RWPE1 (cell line): ENCODE measurements at places on chromosomes 3 and 15.

DNA sequence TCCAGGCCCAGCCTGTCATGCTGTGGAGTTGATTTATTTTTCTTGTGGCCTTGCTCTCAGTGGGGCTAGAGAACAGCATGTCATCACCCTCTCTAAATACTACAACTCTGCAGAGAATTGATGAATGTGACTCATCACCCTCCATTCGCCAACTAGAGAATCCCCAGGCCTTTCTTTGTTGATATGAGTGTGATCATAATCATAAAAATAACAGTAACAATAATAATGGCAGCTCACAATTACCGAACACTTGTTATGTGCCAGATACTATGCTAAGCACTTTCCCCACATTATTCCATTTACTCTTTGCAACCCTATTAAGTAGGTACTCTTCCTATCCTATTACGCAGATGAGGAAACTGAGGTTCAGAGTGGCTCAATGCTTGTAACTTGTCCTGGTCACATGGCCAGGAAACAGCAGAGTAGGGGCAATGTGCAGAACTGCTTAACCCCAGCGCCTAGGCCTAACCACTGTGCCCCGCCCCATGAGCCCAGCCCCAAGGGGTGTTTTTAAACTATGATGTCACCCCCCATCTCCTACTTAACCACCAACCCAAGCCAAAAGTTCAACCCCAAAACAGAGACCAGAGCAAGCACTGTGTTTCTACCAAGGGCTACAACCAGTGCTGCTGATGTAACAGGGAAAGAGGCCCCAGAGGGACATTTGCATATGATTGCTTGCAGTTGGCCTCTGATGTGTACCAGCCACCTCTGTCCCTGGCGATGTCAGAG, 104.5 kb downstream of the ADCY5 start:
- DNase-seq, result no peak

DNA sequence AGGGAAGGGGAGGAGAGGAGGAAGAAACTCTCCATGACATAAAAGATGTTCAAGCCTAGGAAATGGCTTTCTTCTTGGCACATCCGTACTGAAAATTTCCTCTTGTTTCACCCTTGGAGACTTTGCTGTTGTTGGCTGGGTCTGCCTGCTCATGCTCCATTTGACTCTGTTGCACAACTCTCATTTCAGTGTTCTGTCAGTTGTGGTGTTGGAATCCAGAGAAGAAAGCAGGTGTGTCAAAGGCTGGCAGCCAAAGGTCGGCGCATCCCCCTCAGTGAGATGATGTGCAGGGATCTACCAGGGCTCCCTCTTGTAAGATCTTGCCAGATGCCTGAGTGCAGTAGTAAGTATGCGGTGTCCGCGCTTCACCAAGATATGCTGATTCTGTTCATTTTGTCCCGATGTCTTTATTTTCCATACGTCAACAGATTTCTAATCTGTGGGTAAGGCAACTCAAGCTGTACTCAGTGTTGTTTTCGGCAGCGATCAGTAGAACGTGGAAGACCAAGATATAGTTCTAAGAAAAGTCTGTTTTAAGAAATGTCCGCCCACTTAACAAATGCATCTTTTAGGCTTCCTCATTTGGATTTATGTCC, 265.2 kb upstream of the GOLGA6L4 start:
- no peak for DNase-seq

DNA sequence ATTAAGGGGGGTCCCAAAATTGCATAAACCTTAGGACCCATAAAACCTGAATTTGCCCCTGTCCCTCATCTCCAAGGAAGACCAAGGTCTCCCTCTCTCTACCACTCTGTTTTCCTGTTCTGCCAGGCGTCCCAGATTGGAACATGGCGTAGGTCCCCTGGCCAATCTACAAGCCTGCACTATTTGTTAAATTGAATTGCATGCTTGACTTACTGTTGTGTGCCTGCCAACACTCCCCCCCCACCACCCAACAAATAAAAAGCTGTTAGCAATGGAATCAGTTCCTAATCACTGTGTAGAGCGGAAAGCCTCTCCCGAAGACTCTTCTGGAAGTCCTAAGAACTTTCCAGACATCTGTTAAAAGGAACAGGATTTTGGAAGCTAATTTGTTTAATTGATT, 11.7 kb downstream of the CTXND1 start:
- no peak for DNase-seq

GRCh38 chr15:51973220-51973619, 1.6 kb upstream of the LEO1 start:
- DNase-seq, result no peak

DNA sequence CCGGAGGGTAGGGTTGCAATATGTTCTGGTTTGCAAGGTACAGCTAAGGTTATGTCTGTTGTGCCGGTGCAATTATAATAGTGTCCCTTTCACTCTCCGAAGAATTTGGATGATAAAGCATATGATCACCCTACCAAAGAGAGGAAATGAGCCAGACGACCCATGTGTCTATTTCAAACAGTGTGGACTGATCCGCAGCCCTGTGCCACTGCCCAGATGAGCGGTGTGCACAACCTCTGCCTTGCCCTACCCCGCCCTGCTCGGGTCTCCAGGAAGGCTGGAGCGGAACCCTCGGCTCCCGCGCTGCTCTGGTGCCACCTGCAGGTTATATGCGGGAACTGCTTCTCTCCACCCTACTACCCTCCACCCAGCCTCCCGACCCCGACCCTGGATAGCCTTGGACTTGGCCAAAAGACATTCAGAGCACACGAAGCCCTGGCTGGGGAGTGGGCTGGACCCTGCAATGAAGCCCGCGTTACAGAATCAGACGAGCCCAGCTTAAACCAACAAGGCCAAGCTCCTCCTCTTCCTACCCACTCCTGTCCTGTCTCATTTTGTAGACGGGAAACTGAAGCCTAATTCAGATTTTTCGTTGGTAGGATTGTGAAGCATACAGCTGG, 68.4 kb upstream of the CHRNB4 start:
- DNase-seq, result peak; percentile 78

- DNase-seq, result no peak
These were observed 21.5 kb downstream of the ALCAM start for GRCh38 chr3:105388176-105388575.

DNA sequence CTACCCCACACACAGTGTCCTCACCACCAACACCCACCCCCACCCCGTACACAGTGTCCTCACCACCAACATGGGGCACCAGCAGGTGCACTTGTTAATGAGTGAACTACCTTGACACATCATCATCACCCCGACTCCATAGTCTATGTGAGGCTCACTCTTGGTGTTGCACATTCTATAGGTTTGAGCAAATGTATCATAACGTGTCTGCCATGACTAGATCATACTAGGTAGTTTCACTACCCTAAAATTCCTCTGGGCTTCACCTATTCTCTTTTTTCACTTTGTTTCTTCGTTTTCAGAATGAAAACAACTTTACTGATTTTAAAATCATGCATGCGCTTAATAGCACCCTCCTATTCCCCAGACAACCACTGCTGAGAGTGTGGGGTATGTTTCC, 102.6 kb upstream of the SLC6A6 start:
- DNase-seq, result no peak

- no peak for DNase-seq
These were observed 55.2 kb downstream of the PCSK6 start for GRCh38 chr15:101434032-101434920.

DNA sequence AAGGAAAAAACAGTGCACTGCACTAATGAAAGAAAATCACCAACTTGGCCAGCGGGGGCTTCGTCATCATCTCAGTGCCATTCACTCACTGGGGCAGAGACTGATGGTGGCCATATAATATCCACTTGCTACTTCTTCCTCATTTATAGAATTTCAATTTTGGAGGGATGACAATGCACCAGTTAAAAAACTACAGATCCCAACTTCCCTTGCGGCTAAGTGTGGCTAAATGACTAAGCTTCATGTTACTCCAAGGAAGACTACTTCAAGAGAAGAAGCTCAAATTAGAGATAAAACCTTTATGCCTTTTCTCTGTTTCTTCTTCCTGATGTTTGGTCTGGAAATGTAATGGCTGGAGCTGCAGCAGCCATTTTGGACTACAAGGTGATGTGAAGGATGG, 38.8 kb downstream of the NGLY1 start:
- no peak for DNase-seq

DNA sequence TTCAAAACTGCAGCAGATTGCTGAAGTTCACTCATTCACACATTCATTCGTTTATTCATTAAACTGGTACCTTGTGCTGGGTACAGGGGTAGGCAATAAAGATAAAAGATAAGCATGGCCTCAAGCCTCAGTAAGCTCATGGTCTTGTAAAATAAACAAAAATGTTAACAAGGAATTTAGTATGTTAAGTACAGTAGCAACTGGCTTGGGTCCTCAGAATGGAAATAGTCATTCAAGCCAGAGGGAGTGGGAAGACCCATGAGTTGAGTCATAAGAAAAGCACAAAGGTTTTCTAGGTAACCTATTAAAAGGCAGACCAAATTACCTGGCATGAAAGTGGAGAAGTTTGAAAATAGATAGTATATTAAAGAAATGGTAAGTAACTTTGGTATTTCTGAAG, 163.3 kb downstream of the CDIN1 start:
- DNase-seq, result no peak

GRCh38 chr15:78619022-78619950, 1.5 kb downstream of the CHRNA3 start:
- no peak for DNase-seq

GRCh38 chr3:126367316-126367805, 10.2 kb upstream of the KLF15 start:
- DNase-seq, result no peak

DNA sequence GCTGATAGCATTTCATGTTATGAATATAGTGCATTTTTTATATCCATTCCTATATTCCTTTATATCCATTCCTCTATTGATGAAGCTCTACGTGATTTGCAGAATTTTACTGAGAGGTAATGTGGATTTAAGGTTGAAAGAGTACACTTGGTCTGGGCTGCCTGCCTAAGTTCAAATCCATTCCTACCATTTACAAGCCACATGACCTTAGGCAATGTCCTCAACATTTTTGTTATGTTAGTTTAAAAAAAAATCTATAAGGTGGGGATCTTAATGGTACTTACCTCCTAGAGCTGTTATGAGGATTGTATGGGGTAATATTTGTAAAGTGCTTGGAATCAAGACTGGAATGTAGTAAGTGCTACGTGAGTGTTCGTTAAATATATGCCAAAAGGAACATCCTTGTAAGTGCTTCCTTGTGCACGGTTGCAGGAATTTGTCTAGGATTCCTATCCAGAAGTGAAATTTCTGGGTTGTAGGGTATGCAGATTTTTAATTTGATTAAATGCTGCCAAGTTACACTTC, 11.2 kb upstream of the VEPH1 start:
- no peak for DNase-seq

DNA sequence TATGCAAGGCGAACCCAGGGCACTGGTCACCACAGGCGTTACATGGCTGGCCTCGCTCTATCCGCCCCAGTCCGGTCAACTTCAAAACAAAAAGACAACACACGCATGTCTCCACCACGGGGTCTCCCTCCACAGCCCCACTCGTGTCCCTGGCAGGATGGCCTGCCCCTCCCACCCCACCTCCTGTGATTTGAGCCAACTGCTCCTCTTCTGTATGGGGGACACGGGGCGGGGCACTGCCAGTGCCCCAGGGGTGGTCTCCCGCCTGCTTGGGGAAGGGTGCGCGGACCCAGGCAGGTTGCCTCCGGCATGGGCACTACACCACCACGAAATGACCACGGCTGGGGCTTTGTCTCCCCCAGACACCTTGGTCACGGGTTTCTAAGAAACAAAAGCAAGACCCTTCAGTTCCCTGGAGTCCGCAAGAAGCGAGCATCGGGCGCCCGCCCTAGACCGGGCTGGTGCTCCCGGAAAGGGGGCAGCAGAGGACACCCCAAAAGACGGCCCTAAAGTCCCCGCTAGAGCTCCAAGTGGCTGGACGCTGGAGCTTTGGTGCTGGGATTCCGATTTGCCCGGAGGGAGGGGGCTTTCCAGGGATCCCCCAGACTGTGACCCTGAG, 219.3 kb upstream of the PRICKLE2 start:
- no peak for DNase-seq

DNA sequence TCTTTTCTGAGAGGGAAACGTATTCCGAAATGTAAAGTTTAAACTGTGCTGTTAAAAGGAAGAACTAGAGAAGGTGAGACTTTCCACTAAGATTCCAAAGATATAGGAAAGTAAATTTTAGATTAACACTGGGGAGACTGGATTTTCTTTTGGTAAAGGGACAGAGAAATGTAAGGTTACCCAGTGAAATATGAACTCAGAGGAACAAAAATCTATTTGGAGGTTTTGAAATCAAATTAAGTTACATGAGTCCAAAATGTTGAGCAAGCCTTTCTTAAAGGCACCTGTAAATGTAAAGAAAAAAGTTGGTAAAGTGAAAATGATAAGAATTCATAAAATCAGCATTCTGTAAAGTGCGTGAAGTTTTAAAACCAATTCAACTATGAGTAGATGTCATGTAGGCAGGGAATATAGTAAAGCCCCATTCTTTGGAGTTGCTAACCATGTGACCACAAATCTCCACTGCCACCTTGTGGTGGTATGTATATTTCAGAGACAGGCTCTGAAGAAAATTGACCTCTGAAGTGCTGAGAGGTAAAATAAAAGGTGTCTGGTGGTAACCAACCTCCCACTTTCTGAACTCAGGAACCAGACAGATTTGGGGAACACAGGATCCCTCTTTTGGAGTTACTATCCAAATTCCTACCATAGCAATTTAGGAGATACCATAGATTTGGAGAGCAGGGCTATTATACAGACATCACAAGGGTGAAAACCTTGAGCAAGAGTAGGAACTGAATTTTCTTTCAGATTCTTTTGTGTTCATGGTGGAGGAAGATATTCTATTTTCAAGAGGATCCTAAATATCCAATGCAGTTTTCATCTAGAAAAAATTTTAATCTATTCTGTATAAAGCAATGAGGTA, 215.3 kb downstream of the ROBO2 start:
- DNase-seq, result peak; percentile 25

- no peak for DNase-seq
These were observed 67.3 kb downstream of the PPARG start for GRCh38 chr3:12356175-12356574.
